ENCODE measurements at places on chromosomes 3 and 15.

DNA sequence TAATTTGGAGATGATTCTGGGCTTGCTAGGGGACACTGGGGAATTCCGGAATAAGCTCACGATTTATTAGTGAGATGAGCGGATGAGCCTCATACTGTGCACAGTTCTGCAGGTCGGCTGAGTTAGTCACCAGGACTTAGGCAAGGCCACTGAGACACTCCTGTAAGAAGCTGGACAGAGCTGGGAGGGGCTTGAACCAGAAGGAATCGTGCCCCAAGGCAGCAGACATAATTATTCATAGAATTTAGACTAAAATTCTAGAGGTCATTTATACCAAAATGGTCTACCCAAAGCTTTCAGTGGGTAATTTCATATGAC is 121.4 kb downstream of the VGLL4 start:
- DNase-seq = no peak

DNA sequence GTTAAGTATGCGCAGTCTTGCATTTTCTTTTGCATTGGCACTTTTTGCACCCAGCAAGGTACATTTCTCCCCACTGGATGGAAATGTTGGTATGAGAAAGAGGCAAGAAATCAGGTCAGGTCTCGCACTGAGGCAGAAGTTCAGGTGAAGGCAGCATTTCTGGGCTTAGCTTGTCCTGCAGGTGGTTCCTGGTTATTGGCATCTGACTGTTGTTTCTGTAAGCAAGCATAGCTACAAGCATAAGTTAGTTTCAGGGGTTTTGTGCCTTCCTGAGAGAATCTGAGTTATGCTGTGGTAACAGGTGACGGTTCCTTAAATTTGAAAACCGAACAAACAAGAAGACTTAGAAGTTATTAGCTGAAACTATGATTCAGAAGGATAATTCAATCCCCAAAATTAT is 139.4 kb upstream of the GRM7 start:
- DNase-seq = no peak

- no peak for DNase-seq
These were observed 245.6 kb upstream of the GOLIM4 start for GRCh38 chr3:168341192-168341815.

DNA sequence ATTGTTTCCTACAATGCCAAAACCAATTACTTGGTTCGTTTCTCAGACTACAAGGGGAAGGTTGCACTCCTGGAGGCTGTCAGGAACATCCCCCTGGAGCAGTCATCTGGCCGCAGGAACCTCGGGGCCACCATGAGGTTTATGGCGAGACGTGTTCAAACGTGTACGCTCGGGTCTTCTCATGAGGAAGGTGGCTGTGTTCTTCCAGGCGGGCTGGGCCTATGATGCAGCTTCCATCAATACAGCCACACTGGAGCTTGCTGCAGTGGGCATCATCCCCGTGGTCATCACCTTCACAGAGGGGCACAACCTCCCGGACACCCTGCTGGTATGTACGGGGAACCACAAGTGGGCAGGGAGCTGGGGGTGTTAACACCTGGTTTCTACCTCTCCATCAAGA is 94.5 kb upstream of the COL6A5 start:
- no peak for DNase-seq

Data from globus pallidus (tissue), 1 donor.